ENCODE measurements at places on chromosomes 2 and 18. TPM values are rescaled to one million over a fixed set of nuclear protein-coding genes. Genes with fewer than 3 reads are reported as not detected.

FASTKD2 gene
- total RNA-seq = 22.7 TPM

ST3GAL5 gene
- total RNA-seq = 33.4 TPM

GALNT13 gene
- 0.53 TPM for total RNA-seq

NETO1 gene
- 2.0 TPM for total RNA-seq

SP140 gene
- total RNA-seq = 0.10 TPM

SERPINB10 gene
- not detected for total RNA-seq

RFTN2 gene
- total RNA-seq = 4.6 TPM

RIT2 gene
- total RNA-seq = not detected

- no peak for DNase-seq
These were observed 71.0 kb downstream of the STPG4 start for GRCh38 chr2:47083886-47084687.

- DNase-seq = no peak
These were observed 364.1 kb downstream of the SS18 start for GRCh38 chr18:25726298-25726697.

DNA sequence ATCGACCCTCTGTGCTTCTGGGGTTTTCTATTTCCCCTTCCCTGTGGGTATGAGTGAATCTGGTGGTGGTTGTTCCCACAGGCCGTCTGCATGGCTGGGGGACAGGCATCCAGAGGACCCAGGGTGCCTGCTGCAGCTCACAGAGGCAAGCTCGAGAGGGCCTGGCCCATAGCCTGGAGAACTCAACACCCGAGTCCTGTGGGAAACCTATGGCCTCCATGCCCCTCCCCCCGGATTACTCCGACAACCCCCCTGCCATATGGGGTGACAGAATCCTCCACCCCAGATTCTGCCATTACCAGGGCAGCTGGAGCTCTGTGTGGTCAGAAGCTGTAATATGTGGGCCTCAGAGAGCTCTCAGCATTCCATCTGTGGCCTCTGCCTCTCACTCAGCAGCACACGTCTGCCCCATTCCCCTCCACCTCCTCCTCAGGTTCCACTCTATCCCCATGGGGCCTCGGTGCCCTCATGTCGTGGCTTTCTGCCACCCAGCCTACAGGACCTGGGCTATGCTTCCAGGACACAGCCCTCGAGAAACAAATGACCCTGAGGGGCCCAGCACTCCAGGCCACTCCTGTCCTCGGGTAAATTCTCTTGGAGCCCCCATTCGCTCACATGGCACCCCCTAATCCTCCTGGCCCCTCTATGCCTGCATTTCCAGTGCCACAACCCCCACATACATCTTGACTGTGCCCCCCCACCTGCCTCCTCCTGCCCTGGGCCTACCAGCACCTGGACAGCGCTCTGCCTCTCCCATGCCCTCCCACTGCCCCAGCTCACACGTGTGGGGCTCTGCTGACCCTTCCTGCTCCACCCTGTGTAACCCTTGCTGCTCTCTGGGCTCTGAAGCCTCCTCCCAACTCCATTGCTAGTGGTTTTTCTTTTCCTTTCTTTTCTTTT, 3.6 kb downstream of the MZT2A start:
- no peak for DNase-seq

- peak; percentile 10 for DNase-seq
These were observed 211.6 kb downstream of the TRIB2 start for GRCh38 chr2:12928197-12928774.

DNA sequence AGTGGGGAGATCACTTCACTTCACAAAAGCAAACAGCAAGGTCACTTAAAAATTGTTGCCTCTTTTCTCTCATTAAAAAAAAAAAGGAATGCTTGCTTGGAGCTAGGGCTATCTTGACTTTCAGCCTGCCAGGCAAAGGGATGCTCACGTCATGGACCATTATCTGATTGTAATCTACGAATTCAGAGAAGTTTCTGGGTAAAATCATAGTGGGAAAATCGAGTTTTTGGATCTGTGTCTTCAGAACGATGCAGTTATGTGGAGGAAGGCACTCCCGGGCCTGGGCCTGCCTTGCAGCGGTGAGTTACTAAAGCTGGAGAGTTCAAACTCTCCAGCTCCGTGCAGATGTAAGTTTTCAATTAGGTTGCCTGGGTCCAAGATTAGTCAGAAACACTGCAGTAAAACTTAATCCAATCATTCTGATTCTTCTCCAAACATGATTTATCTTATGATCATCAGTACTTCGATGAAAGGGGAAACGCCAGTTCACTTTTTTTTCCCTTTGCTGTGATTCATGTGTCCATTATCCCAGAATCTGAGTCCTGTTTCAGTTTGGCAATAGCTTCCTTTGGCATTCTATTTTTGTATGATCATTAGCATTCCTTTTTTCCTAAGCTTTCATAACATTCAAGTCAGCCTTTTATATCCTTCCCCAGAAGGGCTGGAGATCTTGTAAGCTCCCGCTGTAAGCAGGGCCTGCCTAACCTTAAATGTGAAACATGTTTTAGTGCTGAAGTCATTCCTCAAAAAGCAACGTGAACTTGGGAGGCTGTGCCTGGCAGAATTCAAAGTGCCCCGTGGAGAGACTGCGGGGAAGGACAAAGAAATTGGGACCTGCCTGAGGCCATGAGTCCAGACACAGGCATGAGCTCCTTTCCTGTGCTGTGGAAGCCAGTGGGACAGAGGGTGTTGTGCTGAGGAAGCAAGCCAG, 119.3 kb upstream of the TWIST2 start:
- no peak for DNase-seq

GRCh38 chr2:173996766-173997165, 31.6 kb upstream of the SP3 start:
- no peak for DNase-seq

DNA sequence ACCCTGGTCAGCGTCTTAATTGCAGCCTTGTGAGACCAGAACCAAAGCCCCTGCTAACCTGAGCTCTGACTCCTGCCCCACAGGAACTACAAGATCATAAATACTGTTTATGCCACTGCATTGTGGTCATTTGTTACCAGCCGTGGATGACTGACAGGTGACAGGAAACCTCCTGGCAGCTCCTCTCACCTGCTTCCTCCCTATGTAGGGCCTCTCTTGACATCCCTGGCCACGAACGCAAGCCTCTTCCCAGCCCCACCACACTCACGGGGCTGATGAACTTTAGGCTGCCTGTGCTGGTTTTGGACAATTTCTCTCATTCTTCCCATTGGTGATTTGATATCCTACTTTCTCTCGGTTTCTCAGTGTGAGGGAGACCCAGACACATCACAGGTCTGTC, 357.2 kb upstream of the MYT1L start:
- DNase-seq = no peak

DNA sequence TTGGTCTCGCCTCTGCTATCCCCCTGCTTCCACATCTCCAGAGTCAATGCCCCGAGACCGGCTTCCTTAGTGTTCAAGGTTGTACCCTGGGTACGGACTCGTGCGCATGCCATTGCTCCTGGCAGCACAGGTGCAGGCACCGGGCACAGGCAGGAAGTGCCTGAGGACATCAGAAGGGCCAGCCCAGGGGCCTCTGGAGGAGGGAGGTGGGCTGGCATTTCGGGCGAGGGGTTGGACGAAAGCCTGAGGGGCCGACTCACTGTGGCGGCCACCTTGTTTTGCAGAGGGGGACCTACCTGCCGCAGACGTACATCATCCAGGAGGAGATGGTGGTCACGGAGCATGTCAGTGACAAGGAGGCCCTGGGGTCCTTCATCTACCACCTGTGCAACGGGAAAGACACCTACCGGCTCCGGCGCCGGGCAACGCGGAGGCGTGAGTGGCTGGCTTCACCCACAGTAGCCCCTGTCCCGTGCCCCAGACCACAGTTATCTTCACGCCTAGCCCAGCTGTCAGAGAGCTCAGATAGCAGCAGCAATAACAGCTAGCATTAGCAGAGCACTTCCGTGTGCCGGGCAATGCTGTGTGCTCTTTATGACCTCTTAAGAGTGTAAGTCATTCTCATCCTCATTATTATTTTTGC, 12.5 kb downstream of the ITM2C start:
- DNase-seq = no peak

- DNase-seq = no peak
These were observed 58.5 kb upstream of the KCNJ3 start for GRCh38 chr2:154640000-154640399.

DNA sequence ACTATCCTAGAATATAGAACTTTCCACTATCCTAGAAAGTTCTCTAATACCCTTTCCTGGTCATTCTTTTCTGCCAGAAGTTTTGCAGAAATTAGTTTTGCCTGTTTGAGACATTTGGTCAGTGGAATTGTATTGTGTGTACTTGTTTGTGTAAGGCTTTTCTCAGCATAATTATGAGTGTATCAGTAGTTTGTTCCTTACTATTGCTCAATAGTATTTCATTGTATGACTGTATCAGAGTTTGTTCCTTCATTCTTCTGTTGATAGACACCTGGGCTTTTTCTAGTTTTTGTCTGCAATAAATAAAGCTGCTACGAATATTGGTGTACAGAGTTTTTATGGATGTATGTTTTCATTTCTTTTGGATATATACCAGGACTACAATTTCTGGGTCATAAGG, 27.2 kb downstream of the CCDC138 start:
- DNase-seq = no peak

- no peak for DNase-seq
These were observed 87.5 kb upstream of the RIOK3 start for GRCh38 chr18:23365602-23366001.

DNA sequence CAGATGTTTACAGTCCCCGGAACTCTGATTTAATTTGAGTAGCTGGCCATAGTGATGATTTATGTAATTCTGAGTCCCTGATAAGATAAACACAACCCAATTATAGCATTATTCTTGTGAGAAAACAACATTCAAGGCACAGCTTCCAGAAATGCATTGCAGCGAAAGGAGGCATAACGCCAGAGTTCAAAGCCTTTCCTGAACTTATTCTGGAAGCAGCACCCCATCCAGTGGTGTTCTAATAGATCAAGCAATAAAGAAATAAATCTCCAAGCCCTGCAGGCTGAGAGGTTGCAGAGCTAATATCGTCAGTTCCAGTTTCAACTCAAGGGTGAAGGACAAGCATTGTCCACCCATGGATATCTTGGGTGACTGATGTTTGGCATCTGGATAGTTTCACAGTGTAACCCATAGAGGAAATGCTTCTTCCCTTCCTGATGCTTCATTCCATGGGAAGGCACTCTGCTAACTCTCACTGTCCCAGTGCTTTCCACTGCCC, 18.8 kb downstream of the CDH2 start:
- DNase-seq = no peak

DNA sequence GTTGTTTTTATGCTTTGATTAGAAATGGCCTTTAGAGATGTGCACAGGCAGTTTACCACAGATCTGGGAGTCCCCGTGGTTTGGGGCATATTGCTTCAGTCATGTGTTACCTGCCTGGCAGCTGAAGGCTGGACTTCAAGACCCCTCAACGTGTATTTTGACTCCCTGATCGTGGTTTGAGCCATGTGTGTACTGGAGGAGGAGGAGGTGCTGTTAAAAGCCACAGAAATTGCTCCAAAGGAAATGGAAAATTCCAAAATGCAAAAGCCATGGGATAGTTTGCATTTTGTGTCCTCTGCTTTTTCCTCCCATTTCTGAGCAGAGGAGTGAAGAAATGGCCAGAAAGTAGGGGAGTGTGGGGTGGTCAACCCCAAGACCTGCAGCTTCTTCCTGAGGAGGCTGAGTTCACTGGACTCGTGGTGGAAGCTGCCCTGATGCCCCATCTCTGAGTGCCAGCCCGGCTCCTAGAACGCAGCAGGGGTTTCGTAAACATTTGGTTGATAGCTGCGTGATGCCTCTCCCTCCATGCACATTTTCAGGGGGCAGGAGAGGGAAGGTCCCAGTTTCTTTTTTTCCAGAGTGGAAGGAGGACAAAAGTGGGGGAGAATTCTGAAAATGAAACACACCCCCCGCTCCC, 45.7 kb downstream of the ITGB1BP1 start:
- DNase-seq = no peak

DNA sequence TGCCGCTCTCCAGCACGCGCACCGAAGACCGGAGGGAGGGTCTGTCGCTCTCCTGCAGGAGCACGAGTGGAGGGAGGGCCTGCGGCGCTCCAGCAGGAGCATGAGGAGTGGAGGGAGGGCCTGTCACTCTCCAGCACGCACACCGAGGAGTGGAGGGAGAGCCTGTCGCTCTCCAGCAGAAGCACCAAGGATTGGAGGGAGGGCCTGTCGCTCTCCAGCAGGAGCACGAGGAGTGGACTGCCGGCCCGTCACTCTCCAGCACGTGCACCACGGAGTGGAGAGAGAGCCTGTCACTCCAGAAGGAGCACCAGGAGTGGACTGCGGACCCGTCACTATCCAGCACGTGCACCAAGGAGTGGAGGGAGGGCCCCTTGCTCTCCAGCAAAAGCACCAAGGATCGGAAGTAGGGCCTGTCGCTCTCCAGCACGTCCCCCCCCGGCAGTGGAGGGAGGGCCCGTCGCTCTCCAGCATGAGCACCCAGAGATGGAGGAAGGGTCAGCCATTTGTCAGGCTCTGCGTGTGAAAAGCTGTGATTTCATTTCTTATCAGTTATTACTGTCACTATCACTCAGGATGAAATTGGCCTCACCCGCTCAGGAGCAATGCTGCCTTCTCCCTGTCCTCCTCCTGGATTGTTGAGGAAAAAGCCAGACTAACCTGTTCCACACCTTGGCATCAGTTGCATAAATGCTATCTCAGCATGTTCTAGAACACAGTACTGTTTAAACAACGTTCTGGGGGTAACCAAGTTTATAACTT, 35.9 kb downstream of the ADI1 start:
- no peak for DNase-seq

- DNase-seq = no peak
These were observed 834.3 kb downstream of the CPS1 start for GRCh38 chr2:211390536-211391188.

DNA sequence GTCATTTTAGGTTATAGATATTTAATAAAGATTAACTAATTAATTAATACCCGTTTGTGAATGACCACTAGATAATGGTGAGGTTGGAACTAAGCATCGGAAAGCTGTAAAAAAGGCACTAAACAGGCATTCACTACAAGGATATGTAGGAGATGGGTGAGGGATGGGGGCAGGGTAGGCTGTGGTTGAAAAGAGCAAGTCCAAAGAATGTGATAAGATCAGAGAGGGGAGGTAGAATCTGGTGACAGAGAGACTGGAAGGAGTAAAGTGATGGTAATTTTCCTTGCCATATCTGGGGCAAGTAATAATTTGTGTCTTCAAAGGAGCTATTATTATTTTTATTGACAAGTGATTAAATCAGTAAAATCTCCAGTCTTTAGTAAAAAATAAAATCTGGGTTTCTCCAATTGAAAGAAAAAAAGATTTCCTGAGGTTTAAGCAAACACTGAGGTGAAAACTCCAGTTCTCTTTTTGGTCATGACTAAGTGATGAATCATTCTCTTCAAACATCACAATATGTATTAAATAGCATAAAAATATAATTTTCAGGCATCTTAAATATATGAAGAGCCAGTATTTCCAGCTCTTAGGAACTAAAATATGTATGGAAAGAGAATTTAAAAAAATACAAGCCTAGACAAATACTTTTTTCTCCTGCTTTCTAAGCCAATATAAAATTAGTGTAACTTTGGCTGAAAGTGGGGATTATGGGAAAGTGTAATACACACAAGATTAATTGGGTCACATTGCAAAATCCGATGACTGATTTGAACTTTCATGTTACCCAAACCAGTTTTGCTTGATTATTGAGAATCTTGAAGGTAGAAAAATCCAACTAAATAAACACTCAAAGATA, 259.1 kb upstream of the RBMS1 start:
- DNase-seq = no peak

GRCh38 chr2:105744909-105745853, at the start of gene NCK2:
Gene NCK2, plus strand, starts transcription at chr2:105744912. Its CDS starts 110,152 bp downstream, at chr2:105855064.
- no peak for DNase-seq

Data from glomerular endothelial cell (primary cell).